ENCODE measurements at places on chromosomes 3 and 15.

GRCh38 chr3:183122257-183122932, 23.1 kb upstream of the MCCC1 start:
- no peak for DNase-seq

DNA sequence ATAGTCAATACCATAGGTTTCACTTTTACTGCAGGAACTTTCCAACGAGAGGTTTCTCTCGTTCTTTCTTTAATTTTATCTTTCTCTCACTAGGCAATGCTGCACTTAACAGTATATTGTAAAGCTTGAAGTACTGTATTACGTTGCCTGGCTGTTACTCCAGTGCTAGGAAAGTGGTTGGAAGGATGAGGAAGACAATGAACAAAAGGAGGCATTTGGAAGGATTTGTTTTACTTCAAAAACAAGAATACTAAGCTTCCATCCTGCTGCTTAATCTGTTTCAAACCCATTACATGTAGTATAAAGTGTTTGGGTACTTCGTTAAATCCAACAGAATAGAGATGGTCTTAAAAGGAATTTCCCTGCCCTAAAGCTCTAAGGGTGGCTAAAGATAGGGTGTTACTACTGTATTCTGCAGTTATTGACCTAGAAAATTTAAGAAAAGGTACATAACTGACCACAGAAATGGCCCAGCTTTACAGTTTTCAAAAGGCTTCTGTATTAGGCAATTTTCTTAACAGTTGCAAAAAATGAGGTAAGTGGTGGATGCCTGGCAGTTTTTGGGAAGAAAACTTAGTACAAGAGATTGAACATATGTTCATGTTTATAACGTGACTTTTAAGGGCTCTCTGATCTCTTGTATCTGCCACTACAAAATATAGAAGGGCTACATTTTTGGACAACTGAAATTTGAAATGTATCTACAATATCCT, 785 bp upstream of the IFT57 start:
- DNase-seq, result no peak

GRCh38 chr15:93330912-93331544, 242.0 kb upstream of the RGMA start:
- no peak for DNase-seq

DNA sequence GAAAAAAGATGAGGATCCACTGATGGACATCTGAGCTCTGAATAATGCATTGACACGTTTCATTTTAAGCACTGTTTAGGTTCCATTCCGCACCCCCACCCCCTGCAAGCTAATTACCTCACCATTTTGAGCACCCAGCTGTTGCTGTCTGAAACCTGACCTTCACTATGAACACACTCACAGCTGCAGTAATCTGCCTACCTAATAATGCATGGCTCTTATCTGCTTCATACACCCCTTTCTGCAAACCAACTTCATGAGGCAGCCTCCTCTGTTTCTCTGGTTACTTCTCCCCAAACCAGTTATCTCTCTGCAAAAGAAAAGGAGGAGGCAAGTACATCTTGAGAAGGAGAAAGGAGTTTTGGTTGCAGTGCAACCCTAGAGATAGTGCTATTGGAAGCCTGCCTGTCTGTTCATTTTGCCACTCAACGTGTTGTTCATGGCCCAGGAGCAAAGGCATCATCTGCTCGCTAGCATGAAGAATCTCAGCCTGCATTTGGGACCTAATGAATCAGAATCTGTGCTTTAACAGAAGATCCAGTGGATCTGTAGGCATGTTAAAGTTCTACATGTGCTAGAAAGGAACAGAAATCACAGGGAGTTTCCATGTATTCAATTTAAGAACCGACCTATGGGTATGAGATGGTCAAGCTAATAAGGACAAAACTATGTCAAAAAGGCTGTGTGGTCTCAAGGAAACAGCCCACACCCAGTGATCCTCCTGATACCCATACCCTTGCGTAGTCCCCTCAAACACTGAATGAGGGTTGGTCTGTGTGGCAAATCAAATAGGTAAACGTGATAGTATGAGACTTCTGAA, 87.2 kb downstream of the MB21D2 start:
- DNase-seq, result no peak

DNA sequence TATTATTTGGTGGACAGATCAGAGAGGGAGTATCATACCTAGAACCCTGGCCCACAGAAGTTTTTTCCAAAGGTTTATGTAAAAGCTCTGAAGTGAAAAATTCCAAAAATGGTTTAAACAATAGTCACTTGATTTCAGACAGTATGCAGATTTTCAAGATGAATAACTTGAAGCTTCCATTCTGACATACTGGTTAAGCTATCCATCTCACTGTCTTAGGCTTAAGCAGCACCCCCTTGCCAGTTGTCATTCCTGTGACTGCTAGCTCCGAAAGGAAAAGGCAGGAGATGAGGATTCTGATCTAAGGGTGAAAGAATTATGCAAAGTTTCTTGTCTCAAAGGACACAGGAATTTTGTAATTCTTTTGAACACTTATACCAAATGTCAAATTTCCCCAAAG, 337.5 kb upstream of the THBS1 start:
- no peak for DNase-seq

GRCh38 chr3:39541917-39542329, 74.4 kb downstream of the MOBP start:
- no peak for DNase-seq

- DNase-seq, result no peak
Measured at GRCh38 chr3:120280566-120280965, 4.5 kb downstream of the GPR156 start.

GRCh38 chr15:78640527-78641101, 396 bp downstream of the CHRNB4 start:
- DNase-seq, result no peak

GRCh38 chr3:52372822-52373504, 56.8 kb downstream of the DNAH1 start:
- no peak for DNase-seq

GRCh38 chr3:53248161-53248560, 7.7 kb downstream of the TKT start:
- DNase-seq, result no peak

- DNase-seq, result peak; percentile 60
Measured at GRCh38 chr15:34988027-34988902, at the start of gene ZNF770. ZNF770 (minus strand) TSS chr15:34988287; CDS start chr15:34983434, 4,853 bp downstream.

GRCh38 chr3:40901298-40901697, 298.0 kb upstream of the CTNNB1 start:
- no peak for DNase-seq

DNA sequence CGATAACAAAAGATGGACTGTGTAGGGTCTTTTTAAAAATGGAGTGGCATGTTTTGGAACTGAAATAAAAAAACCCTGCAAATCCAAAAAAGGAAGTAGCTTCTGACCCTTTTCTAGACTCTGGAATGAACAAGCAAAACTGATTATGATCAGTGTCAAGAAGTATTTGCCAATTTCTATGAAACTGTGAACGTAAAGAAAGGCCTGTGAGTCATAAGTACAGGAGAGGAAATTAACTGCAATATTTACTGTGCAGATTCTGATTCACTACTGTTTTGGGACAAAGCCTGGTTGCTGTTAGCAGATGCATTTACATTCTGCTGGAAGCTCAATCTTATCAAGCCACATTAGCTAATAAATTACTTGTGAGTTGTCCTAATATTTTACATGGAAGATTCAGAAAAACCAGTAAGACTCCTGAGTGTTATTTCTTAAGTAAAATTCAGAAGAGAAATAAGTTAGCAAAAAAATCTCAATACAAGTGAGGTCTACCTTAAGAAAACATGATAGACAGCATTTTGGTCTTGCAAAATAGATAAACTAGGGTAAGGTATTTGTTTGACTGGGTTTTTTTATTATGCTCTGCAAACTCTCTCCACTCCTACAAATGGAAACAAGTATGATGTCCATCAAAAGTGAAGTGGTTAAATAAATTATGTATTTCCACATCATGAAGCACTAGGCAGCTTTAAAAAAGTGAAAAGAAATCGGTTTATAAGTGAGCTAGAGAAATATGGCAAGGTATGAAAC, 90.2 kb upstream of the LMOD3 start:
- no peak for DNase-seq

DNA sequence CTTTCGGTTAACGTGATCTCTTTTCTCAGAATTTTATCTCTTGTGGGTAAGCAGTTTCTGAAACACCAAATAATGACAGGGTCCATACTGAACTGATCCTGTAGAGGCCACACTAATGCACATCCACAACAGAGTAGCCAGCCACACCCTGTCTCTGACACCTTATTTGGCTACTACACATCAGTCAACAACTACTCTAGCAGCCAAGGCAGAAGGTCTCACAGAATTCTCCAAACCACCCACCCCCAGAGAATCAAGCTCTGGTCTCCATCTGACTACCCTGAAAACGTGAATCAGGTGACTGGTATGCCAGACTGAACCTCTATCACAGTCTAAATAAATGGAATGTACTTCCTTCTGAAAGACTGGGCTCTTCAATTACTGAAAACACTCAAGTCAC, 38.0 kb downstream of the EDC3 start:
- no peak for DNase-seq

DNA sequence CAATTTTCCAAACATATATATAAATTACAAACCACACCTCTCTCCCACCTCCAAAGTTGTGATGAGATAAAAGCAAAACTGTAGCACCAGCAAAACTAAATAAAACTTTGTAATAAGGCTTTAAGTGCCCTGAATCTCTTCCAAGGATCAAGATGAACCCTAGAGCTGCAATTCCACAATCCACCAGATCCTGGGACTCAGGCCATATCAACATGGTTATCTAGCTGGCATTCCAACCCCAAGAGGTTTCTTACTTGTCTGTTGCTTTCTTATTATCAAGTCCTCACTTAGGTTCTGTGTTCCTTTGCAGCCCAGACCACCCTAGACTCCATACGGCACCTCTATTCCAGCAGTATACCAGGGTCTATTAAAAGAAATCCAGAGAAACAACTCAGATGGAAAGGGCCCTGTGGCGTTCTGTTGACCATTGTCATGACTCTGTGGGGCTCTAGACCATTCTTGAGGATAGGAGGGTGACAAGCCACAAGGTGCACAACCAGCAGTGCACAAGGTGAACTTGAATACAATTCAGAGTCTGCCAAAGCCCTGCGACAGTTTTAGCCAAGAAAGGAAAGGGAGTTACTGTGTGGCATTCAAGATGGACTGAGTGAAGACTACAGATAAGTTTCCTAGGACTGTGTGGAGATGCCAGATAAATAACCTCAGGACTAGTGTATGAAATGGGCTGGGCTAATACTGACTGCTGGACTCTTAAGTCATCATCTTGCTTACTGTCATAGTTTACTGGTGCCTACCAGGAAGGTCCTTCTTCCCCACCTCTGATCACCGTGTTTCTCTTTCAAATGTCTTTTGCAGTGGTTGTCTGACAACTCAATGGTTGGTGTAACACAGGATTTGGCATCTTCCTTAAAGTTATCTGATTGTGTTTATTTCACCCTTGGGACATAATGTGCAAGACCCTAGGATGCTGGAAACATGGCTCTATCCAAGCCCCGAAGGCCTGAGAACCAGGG, 27.2 kb downstream of the ACKR2 start:
- DNase-seq, result no peak

- DNase-seq, result no peak
Measured at GRCh38 chr3:99475229-99475628, 163.2 kb upstream of the COL8A1 start.

- no peak for DNase-seq
Measured at GRCh38 chr3:146164971-146165769, 4.2 kb upstream of the PLOD2 start.

- no peak for DNase-seq
Measured at GRCh38 chr3:33380653-33381052, 59.6 kb downstream of the UBP1 start.

DNA sequence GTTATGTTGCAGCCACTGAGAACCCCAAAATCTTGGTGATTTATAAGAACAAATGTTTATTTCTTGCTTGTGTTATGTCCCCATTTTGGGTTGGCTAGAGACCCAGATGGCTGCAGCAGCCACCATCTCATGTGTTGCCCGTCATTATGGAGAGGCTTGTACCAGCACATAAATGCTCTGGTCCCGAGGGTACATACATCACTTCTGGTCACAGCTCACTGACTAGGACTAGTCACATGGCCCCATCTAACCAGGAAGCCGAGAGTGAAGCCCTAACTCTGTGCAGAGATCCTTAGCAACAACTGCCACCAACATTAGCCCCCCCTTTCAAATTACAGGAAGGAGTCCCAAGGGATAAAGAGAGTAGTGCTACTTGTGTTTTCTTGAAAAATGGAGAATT, 25.5 kb upstream of the HACD2 start:
- DNase-seq, result no peak

DNA sequence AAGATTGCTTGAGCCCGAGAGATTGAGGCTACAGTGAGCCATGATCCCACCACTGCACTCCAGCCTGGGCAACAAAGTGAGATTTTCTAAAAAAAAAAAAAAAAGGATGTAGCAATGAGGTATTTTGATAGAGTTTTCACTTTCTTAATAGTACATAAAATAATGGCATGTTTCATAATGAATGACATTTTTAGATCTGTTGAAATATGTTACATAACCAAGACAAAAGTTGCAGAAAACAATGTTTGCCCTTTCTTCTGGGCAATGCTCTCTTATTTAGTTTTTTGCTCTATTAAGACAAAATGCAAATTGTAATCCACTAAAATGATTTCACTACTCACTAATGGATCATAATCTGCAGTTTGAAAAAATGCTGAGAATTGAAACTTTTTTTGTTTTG, 4.4 kb upstream of the MAPK6 start:
- DNase-seq, result no peak

DNA sequence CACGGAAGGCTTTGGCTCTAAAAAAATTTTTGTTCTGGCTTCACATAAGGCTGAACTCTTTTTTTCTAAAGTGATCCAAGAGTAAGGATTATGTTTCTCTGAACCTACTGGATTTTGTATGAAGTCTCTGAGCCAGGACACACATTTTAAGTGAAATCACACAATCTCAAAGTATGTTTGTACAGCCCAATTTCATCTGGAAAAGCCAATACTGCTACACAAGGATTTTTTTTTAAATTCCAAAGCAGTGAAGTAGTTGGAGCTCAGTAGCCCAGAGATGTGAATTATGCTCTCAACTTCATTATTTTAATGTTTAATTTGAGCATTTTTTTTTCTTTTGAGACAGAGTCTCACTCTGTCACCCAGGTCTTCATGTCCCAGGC, 243.9 kb downstream of the FAM43A start:
- no peak for DNase-seq

DNA sequence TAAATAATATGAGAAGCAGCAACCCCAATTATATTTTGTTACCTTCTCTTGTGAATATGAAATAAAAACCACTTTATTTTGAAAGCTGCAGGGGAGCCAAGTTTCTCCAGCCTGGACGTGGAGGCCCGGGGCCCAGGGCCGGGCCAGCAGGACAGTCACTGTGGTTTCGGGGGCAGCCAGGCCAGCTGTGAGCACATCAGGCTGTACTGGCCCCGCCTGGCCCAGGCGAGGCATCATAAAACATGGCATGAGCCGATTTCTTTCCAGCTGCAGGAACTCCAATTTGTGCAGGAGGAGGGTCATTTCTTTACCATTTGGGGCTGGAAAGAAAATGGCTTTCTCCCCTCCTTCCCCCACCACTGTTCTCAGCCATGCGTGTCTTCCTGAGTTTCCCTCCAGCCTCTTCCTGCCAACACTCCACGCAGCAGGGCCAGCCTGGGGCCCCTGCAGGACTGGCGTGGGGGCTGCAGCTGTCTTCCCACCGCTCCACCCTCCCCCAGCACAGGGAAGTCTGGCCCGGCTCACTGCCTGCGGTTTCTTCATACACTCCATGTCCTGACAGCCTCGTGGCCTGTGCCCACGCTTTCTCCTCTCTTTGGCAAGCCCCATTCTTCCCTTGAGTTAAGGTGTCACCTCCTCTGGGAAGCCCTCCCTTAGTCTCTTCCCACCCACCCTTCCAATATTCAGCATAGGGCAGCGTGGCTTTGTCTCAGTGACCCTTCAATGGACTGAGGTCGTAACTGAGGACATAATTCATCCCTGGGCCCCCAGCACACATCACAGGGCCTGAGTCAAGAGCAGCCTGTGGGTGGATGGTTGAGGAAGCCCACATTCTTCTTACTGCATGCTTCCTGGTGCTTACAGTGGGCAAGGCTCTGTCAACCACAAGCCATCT, 135.8 kb downstream of the CHSY1 start:
- no peak for DNase-seq
